Renal cortex interstitium (tissue), 15 donors: ENCODE measurements at places on chromosomes 5 and 9.

- no peak for DNase-seq
These were observed 24.7 kb upstream of the TJP2 start for GRCh38 chr9:69149321-69149807.

DNA sequence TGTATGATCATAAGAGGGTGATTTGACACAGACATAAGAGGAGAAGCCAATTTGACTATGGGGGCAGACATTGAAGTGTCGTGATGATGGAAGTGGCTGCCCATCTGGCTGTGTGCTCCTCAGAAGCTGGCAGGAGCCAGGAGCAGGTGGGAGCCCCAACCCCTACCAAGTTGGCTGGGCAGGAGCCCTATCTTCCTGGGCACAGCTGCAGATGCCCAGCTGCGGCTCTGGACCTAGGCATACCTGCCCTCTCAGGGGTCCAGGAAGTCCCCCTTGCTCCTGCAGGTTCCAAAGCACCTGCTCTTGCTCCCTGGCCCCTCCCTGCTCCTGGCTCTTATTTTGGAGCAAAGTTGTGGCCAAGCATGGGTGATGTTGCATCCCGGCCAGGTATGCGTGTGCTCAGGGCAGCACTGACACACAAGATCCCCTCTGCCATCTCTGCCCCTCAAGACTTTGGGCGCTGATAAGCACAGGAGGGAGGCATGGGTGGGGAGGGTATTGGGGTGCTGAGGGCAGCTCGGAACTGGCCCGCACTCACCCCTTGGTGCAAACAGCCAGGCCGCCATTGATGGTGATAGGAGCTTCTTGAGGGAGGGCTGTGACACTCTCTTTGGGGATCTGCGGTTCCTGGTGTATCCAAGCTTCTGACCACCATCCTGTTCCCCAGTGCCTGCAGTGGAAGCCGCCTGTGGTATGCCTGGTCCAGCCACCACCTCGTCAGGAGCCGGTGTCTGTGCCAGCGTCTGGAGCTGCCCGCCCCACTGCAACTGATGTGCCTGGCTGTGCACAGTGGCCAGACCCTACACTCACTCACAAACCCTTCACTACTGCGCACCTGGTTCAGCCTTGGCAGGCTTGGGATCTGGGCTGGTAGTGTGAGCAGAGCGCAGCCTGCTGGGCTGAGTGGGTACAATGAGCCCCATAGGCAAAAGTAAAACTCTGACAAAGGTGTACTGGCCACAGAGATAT, 230.9 kb downstream of the CDH9 start:
- DNase-seq = no peak

GRCh38 chr9:135677641-135678168, 14.6 kb downstream of the LCN9 start:
- DNase-seq = no peak

DNA sequence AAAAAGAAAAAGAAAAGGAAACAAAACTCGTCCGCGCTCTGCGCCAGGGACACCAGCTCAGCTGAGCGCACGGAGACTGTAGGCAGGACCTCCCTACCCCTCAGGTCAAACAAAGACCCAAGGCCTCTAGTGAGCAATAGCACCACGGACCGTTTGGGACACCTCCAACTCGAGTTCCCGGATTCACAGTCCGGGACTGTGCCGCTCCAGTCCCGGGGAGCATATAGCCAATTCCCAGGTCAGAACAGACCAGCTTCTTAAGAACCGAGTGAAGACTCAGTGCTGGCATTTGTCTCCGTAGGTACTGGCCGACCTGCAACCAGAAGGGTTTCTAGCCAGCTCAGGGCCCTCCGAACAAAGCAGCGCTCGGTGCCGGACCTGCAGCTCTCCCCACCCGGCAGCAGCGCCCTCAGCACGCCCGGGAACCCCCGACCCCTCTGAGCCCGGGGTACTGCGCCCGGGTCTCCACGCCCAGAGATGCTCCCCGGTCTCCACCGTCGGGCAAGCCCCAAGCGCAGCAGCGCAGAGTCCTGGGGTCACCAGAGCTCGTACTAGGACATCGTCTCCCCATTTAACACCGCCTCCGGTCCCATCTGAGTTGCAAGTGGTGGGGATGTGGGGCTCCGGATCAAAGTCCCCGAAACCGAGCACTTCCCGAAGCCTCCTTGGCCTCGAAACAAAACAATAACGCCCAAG, 591 bp downstream of the ABCA1 start:
- no peak for DNase-seq
